Activated effector memory CD4-positive, alpha-beta T cell treated with Interleukin-2 at 50 U/mL for 16 hours (primary cell): ENCODE measurements at places on chromosomes 11 and 22.

DNA sequence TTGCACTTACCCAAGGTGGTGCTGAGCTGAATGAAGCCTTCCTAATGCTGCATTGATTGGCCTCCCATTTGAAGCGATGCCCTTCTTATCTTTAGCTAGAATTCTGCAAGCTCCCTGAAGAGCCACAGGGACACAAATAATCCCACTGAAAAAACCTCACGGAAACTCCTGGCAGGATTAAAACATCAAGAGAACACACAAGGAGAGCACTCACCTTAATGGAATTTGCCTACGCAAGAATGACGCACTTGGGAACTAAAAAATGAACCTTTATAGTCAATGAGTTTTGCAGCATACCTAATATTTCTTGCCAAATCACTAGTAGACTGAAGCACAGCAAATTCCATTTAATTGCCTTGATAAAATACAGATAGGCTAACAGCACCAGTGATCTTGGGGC is 232.8 kb upstream of the UBASH3B start:
- DNase-seq = no peak

DNA sequence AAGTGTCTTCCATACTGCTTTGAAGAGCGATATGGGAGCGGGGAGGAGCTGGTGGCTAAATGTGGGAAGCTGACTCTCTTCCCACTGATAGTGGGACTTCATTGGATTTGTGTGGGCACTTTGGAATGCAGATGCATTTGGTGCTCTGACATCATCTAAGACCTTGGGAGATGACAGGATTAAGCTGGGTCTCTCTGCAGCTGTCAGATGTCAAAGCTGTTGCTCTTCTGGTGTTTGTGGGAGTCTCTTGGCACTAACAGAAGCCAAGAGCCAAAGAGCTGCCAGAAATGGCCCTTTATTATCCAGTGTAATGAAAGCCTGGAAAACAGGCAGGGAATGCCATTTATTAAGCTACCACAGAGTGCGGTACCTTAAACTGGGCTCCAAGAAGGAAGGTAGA is 20.6 kb downstream of the GRAMD1B start:
- no peak for DNase-seq

DNA sequence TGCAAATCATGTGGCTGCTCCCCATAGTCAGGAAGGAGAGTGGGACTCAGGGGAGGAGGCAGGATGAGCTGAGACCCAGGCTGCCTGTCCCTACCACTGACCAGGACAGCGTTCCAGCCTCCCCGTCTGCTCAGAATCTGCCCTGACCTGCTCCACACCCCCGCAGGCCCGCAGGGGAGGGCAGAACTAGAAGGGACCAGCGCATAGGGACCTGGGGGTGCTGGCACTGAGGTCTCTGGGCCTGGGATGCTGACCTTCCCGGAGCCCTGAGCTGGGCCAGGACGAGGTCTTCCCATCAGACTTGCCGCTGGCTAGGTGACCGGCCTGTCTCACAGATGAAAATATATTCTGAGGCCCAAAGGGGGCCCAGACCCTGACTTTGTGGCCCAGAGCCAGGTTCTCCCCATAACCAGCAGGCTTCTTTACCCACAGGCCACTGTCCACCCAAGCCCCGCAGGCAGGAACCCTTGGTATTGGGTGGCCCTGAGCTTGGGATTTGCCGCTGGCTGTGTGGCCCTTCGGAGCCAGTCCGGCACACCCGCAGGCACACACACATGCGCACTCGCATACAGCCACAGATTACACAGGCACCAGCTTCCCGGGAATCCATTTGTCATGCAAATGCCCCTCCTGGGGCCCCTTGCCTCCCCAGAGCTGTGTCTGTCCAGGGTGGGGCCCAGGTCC is 13.8 kb upstream of the PIM3 start:
- DNase-seq = no peak

DNA sequence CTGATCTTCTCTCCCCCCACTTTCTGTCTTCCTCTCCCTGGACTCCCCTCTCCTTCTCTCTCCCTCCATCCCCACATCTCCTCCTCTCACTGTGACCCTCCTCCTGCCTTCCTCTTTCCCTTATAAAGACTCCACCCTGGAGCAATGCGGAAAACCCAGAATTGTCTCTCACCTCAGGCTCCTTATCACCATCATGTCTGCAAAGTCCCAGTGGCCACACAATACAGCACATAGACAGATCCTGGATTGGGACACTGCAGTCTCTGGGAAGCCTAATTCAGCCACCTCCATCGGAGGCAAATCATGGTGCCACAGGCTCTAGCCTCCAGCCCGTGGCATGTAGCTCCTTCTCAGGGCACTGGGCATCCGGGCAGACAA is 2.7 kb downstream of the RFPL2 start:
- no peak for DNase-seq

GRCh38 chr11:71101046-71101445 is 151.3 kb downstream of the SHANK2 start:
- DNase-seq = no peak

GRCh38 chr11:8354622-8355415 is 91.1 kb upstream of the LMO1 start:
- DNase-seq = no peak

DNA sequence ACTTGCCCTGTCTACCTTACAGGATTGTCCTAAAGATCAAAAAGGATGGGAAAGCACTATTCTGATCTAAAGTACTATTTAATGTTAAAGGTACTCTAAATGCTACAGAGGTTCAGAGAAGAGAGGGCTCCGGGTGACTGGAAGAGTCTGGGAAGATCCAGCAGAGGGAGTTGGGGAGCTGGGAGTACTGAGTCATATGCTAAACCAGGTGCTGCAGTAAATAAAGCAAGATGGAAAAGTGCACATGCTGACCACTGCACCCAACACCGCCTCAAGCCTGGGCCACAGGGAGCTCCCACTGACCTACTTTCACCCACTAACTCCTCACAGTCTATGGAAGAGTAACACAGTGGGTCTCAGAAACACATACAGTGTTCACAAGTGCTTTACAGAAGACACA is 49.3 kb downstream of the WT1 start:
- DNase-seq = no peak

DNA sequence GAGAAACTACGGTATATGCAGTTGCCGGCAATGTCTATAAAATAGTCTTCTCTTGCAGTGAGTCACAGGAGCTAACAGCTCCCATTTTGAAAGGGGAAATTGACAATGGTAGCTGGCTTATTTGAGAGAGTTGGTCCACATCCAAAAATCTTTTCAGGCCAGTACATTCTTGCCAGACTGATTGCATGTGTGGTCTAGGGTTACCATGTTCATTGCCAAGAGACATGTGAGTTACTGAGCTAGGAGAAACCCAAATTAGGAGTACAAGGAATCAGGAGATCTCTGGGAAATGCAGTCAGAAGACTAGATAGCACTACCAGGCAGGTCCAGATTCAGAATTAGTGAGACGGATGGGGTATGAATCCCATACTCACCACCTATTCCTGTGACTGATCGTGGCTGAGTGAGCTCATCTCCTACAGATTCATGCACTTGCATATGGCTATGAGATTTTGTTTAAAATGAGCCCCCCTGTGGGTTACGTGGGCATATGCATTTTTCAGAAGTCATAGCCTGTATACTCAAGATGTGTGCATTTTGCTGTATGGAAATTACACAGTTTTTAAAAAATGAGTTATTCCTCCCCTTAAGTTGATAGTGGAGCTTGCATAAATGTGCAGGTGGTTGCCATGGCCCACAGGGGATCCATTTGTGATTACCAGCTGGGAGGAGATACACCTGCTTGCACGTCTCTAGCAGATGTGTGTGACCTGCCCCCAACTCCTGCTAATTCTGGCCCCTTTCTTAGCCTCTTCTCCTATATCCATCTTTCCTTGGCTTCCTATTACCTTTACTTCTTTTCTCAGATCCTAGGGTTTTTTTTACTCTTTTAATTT is 102.7 kb downstream of the COMMD9 start:
- no peak for DNase-seq

DNA sequence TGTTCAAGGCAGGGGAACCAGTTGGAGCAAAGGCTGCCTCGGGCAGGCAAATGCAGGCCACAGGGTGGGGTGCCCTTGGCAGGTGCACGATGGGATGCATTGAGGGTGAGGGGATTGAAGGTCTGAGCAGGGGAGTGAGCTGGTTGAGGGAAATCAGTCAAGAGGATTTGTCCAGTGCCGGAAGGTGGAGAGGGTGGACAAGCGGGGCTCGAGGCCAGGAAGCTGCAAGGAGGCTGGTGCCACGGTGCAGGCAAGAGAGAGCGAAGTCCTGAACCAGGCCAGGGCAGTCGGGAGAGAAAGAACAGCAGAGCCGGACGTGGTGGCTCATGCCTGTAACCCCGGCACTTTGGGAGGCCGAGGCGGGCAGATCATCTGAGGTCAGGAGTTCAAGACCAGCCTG is 10.4 kb upstream of the MS4A10 start:
- DNase-seq = no peak

DNA sequence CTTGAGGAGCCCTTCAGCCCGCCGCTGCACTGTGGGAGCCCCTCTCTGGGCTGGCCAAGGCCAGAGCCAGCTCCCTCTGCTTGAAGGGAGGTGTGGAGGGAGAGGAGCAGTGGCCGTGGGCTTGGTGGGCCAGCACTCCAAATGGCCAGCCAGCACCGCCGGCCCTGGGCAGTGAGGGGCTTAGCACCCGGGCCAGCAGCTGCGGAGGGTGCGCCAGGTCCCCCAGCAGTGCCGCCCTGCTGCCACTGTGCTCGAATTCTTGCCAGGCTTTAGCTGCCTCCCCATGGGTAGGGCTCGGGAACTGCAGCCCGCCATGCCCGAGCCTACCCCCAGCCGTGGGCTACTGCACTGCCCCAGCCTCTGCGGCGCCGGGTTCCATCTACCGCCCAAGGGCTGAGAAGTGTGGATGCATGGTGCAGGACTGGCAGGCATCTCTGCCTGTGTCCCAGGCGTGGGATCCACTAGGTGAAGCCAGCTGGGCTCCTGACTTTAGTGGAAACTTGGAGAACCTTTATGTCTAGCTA is 82.7 kb downstream of the KCNA4 start:
- no peak for DNase-seq

DNA sequence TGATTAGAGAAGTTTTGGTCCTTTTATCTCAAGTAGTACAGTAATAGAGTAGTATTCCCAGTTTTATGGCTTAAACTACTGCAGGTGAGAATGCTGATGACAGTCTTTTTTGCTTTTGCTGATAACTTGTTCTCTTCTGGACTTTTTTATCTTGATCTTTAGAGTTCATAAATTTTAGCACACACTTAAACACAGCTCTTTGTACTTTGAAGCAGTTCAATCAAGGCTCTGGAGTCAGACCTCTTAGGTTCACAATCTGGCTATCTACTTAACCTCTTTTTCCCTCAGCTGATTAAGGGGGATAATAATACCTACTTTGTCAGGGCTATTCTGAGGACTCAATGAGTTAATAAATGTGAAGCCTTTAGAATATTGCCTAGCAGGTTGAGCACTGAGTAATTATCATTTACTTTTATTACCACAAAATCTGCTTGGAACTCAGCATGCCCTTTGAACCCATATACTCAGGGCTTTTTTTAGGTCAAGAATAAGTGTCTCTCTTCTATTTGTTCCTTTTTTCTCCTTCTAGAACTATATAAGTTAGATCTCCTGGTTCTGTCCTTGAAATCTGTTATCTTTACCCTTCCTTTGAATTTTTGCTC is 51.9 kb downstream of the CSTF3 start:
- no peak for DNase-seq

GRCh38 chr11:6298605-6299004 is 21.7 kb downstream of the CAVIN3 start:
- DNase-seq = no peak

DNA sequence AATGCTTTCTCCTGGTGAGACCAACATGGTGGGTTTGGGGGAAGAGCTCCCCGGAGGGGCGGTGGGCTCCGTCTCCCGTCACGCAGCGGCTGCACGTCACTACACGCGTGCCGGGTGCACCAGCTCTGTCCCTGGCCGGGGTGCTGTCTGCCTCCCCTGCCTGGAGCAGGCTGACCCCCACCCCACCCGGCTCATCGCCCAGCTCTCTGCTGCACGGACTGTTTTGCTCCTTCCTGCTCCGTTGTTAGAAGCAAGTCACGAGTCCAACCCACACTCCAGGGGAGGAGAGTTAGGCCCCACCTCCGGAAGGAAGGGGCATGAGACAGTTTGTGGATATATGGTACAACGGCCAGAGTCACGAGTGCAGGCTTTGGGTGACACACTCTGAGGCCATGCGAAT is 364.9 kb downstream of the BRD1 start:
- DNase-seq = no peak

DNA sequence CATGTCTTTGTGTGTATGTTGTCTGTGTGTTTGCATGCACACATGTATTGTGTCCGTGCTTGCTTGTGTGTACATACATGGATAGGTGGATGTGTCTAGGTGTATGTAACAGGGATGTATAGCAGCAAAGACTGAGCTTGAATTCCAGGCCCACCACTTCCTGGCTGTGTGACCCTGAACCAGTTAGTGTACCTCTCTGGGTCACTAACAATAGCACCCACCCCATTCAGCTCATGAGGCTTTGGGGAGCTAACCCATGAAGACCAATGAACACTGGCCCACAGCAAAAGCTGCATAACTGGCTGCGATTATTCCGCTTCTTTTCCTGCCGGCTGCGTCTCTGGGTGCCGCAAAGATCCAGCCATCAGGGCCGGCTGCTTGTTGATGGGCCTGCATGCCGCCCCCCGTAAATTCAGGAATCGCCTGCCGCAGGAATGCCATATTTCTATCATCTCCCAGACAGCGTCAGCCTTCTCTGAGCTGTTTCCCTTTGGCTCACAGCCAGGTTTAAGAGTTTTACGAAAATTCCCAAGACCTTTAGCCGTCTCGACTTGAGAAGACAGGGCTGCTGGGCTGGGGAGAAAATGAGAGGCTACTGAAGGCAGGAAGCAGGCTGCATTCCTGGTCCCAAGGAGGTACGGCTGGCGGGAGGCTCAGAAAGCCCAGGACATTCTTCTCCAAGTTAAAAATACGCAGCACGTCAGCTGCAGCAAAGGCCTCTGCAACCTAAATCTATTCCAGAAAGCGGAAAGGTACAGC is 224.6 kb downstream of the MN1 start:
- no peak for DNase-seq

DNA sequence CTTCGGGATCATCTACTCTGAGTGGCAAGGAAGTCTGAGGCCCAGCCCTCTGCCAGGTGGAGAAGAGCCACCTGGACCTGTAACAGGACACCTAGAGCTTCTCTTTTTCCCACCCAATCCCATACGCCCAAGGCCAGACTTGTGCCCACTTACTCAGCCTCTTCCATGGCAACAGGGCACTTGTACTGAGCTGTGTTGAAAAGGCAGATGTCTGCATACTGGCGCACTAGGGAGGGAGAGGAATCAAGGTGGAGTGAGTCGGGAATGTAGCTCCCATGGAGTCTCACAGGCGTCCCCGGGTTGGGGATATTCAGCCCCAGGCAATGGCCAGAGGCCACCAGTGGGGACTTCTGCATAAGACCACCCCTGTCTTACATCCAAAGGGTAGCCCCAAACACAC is 36.1 kb downstream of the TPBGL start:
- DNase-seq = no peak

- DNase-seq = no peak
Observed at GRCh38 chr11:32392840-32393239, 42.5 kb downstream of the WT1 start.
